Activated CD8-positive, alpha-beta memory T cell treated with anti-CD3 and anti-CD28 coated beads for 36 hours (primary cell): ENCODE measurements at places on chromosomes 1 and 21. TPM values are rescaled to one million over a fixed set of nuclear protein-coding genes. Genes with fewer than 3 reads are reported as not detected.

The CLDN8 gene
- not detected for total RNA-seq

The SLC44A3 gene
- not detected for total RNA-seq

The SPRR5 gene
- total RNA-seq: not detected

The NBL1 gene
- 41.1 TPM for total RNA-seq

The CSF3R gene
- total RNA-seq: not detected

The OVAAL gene
- total RNA-seq: not detected

The RGSL1 gene
- total RNA-seq: not detected

The KCNJ9 gene
- total RNA-seq: not detected
